SHP77 treated with DMSO at 0.1 percent for 48 hours (cell line): ENCODE measurements at places on chromosomes 11 and 22.

DNA sequence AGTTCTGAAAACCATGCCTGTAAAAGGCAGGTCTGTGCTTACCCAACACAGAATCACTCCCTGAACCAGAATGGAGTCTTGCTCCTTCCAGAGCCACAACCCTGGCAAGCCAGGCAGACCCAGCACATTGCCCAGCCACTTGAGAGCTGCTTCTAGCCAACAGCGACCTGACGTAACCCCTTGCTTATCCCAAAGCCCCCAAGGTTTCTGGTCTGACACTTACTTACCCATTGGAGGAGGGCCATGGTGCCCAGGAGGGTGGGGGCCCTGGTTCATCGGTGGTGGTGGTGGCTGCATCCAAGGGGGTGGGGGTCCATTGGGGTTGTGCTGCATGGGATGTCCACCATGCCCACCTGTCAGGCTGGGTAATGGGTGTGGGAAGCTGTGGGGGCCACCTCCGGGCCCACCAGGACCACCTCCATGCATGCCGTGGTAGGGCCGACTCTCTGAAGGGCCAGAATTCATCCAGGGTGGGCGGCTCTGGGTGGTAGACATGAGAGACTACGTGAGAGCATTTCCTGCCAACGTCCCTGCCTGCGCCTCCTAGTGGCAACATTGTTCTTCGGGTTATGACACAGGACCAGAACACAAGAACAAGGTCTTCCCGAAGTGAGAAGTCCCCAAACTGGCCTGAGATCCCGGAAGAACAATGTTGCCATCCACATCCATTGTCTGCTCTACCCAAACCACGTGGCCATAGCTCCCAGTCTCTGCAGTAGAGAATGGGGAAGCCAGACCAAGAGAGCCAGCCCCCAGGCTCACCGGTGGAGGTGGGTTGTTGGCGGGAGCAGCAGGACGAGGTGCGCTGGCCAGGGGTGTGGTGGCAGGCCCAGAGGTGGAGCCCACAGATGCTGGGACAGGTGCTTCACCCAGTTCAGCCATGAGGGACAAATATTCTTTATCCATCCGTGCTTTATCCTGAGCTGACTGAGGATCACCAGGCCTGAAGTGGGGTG, 7.8 kb upstream of the PYGM start:
- no peak for DNase-seq

DNA sequence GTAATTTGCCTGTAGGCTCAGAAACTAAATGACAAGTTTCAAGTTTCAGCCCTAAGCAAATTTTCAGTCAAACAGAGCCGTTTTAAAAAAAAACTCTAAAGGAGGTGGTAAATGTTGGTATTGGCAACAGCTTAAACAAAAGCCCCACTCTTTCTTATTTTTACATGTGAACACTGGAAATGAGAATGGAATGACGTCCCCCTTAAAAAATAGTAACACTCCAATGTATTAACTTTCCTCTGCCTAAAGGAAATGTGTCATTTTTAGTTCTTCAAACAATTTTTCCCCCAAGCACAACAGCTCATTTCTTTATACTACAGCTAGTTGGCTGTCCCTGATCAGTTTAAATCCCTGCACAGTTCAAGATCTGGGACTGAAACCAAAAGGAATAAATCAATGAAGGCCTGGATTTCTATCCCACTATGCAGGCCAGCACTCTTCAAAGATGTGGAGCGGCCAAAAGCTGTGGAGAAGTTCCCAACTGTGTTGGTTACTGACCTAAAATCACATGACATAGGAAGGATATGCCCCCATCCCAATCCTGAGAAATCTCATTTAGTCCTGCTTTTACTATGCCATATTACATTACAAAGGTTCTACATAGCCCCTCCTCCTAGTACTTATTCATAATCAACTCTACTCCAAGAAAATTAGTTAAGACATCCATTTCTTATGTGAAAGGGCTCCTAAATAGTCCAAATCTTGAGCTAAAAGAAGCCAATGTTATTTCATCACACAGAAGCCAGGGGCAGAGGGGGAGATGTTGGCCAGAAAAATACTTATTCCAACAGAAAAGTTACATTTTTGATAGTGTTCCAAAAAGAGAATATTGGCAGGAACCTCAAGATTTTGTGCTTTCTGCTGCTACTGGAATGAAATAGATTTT, 95.9 kb downstream of the CADM1 start:
- no peak for DNase-seq

GRCh38 chr22:27401321-27401720, 400.2 kb downstream of the MN1 start:
- no peak for DNase-seq

DNA sequence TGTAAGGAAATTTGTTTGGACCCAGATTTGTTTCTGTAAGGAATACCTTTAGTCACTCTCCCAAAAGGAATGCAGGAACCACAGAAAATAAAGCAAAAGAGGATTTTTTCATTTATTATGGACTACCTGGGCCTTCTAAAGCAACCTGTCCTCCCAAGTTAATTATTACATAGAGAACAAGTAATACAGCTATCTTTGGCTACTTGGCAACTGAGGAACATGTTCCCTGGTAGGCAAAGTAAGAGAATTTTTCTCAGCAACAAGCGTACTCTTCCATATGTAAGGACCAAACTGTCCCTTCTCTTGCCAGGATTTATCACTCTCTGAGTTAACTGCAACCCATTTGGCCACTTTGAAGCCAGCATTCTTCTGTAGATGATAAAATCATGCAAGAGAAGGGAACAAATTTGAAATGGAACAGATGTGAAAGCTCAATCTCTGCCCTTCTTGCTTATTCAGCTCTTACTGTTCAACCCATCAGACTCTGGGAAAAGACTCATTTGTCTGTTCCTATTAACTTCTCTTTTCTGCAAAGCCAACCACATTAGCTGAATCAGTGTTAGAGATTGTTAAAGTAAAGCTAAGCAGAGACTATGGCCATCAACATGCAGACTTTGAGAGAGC, 190.2 kb downstream of the SWAP70 start:
- DNase-seq, result no peak

GRCh38 chr11:104881117-104881794, 17.0 kb downstream of the CASP12 start:
- DNase-seq, result no peak

DNA sequence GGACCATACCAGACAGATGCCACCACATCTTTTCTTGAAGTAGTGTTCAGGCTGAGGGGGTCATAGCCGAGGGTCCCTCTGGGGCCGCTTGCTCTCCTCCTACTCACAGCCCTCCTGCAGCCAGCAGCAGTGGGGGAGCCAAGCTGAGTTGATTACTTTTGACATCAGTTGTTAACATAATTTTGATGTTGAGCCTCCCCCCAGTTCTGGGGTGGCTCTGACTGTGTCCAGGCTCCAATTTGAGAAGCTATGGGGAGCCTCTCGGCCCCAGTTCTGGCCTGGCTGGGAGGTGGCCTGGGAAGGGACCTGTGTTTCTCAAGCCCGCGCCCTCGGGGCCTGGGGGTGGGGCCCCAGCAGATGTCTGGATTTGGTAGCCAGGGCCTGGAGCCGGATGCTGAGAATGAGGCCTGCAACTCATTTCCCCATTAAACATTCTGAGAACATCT, 47.9 kb downstream of the KCNQ1OT1 start:
- no peak for DNase-seq

GRCh38 chr11:119721129-119722120, 7.6 kb downstream of the NECTIN1 start:
- no peak for DNase-seq

GRCh38 chr11:72263361-72263760, 19.4 kb upstream of the PHOX2A start:
- DNase-seq, result no peak

DNA sequence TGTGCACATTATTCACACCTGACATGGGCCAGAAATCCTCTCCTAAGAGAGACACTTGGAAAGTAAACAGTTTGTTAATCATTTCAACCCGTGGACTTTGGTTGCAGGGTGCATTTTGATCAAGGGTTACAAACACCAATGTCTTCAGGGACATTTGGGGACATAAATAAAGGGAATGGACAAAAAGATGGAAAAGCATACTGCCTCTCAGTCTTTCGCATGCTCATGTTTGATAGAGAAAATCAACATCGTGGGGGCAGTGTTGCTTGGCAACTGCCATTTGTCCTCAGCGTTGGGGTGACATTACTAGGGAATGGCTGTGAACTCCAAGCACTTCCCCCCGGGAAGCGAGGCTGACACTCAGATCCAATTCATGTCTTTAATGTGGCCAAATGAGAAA, 114.7 kb upstream of the OR4B1 start:
- no peak for DNase-seq

DNA sequence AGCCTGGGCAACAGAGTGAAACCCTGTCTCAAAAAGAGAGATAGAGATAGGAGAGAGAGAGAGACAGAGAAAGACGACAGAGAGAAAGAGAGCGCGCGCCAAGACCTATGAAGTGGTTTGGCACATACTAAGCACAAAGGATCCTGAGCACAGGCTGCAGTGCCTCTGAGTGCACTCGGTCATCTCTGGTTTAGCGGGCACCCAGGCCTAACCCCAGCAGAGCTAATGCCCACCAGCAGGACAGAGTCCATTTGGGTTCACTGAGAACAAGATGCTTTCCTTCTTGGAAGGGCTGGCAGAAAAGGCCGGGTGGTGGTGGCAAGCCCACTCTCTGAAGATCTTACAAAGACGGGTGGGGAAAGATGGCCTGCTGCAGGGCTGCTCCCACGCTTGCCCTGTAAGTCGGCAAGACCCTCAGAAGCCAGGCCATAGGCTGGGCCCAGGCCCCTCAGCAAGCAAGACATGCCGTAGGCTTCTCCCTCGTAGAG, 3.3 kb downstream of the SCARF2 start:
- no peak for DNase-seq

DNA sequence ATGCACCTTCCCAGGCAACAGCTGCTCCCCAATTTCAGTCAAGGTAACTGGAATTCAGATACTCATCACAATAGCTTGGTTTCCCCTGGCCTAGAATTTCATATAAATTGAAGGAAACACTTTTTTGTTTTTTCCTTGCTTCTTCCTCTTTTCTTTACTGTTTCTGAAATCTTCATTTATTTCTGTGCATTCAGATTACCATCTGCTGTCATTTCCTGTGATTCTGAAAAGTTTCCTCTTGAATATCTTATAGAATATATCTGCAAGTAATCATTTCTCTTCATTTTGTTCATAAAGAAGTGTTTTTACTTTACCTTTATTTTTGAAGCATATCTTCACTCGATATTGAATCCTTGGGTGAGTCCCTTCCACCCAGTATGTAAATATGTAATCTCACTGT, 85.3 kb downstream of the GAB4 start:
- DNase-seq, result no peak

DNA sequence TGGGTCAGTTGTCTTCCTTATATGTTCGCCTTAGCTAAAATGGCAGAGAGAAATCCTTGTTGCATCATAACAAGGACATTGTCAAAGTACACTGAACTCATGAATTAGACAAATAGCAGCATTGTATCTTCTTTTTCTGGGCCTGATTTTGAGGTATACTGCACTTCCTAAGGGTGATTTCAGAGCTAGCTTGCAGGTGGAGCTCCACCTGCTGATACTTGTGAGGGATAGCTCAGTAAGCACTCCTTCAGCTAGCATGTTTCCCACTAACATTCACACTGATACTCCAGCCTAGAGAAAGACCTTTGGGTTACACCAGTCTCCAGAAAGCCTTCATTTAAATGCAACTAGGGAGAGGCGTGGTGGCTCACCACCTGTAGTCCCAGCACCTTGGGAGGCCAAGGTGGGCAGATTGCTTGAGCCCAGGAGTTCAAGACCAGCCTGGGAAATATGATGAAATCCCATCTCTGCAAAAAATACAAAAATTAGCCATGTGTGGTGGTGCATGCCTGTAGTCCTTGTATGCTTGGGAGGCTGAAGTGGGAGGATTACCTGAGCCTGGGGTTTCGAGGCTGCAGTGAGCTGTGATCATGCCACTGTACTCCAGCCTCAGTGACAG, 29.8 kb downstream of the JAM3 start:
- no peak for DNase-seq

DNA sequence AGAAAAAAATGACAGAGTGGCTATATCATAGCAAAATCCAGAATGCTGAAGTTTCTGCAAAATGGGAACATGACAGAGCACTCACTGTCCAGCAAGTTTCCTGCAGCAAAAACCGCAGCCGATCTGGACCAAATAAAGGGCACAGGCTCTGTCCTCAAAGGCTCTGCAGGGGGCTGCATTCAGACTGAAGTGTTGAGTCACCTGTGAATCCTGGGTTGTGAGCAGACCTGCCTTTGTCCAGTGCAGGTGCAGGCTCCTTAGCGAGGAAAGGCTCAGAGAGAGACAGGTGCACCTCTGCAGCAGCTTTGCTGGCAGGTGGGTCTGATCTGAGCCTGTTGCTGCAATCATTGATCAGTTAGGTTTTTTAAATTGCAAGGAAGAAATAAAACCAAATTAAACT, 29.3 kb upstream of the NFAM1 start:
- no peak for DNase-seq

DNA sequence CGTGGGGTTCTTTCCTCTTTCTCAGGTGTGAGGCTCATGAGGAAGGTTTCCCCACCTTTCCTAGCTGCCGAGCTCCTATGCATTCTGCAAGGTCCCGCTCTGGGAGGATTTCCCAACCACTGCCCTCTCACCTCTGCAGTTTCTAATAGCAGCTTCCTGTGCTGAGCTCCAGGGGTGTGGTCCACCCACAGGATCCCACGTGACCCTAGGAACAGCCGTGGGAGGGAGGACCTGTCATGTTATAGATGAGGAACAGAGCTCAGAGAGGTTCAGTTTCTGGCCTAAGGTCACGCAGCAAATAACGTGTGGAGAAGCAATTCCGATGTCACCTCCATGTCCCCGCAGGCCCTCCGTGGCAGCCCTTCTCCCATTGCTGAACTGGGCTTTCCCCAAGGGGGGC, 38.5 kb downstream of the FLRT1 start:
- DNase-seq, result no peak
